Effector memory CD8-positive, alpha-beta T cell (primary cell): ENCODE measurements at places on chromosomes 6 and 20.

DNA sequence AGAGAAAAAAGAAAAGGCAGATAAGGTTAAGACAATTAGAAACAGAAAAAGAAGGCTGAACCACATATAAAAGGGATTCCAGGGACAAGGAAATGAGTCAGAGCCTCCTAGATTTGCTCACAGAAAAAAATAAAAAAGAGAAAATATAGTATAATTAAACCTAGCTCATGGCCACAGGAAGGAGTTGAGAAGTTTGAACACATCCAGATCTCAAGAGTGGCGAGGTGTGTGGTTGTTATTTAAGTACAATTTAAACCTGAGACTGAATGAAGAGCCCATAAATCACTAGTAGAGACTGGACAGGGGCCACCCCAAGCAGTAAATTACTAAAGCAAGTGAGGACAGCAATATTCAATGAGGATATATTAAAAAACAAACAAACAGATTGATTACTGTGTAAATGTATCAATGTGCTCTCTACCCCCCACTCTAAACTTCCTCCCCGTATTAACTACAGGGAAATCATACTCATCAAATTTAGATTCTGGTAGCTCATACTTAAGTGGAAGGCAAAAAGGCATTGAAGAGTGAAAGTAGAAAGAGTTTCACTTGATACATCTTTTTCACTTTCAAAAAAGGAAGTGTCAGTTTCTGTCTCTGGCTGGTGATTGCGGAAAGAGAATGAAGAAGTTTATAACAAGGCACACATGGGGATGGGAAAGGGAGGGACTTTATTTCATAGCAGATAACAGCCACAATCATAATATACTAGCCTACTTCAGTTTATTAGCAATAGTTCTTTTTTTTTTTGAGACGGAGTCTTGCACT, 49.3 kb upstream of the SCAF8 start:
- H3K36me3 ChIP-seq: no peaks in the 10 kb centered on the region
- H3K4me1 ChIP-seq: peaks cover 7% of the 10 kb centered on the region
- H3K27me3 ChIP-seq: no peaks in the 10 kb centered on the region
- peak overlapping the region; percentile 38 for H3K27ac ChIP-seq
- no peak for DNase-seq

- H3K27ac ChIP-seq: no peak overlapping the region
- H3K36me3 ChIP-seq: no peaks in the 10 kb centered on the region
- DNase-seq: no peak
- H3K4me3 ChIP-seq: no peak overlapping the region
- peaks cover 31% of the 10 kb centered on the region for H3K4me1 ChIP-seq
Observed at GRCh38 chr20:20691477-20692235, 20.8 kb downstream of the RALGAPA2 start.

- no peak overlapping the region for H3K4me3 ChIP-seq
- no peaks in the 10 kb centered on the region for H3K36me3 ChIP-seq
- no peak overlapping the region for H3K27ac ChIP-seq
- H3K27me3 ChIP-seq: no peaks in the 10 kb centered on the region
Observed at GRCh38 chr6:64084185-64084663, 448.6 kb downstream of the PHF3 start.

GRCh38 chr6:80227545-80228105, 121.2 kb downstream of the BCKDHB start:
- H3K4me3 ChIP-seq: no peak overlapping the region
- no peak for DNase-seq
- no peaks in the 10 kb centered on the region for H3K27me3 ChIP-seq
- no peaks in the 10 kb centered on the region for H3K4me1 ChIP-seq
- H3K36me3 ChIP-seq: no peaks in the 10 kb centered on the region
- H3K27ac ChIP-seq: no peak overlapping the region

GRCh38 chr6:95574811-95575210, 2.5 kb upstream of the MANEA start:
- no peak for DNase-seq
- peak overlapping the region; percentile 93 for H3K4me3 ChIP-seq
- H3K27ac ChIP-seq: peak overlapping the region; percentile 97
- H3K4me1 ChIP-seq: peaks cover 47% of the 10 kb centered on the region

- no peak overlapping the region for H3K27ac ChIP-seq
- H3K36me3 ChIP-seq: no peaks in the 10 kb centered on the region
- DNase-seq: no peak
- H3K4me1 ChIP-seq: no peaks in the 10 kb centered on the region
Observed at GRCh38 chr20:37330316-37330715, 15.6 kb upstream of the SRC start.

DNA sequence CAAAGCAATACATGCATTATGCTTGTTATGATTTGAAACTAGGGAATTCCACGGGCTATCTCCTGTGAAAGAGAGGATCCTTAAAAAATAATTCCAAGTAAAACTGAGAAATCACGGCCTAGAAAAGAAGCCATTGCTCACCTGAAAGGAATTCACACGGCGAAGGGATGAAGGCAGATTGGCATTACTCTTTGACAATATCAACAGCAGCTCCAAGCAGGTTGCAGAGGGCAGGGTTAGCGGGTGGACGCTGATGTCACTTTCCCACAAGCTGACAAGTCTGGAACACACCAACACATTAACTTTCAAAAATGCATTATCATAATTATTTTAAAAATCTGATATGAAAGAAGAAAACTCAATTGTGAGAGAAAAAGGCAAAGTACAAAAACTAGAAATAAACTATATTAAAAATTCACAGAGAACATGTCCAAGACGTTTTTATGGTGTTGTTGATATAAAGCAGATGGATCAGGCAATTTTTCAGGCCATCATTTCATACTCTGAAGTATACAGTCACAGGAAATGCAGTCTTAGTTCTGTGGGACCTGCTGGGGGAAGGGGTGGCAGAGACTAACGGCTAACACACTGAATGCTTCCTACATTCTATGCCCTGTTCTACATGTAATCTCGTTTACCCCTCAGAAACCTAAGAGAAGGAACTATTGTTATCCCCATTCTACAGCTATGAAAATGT, 108.3 kb downstream of the UBE3D start:
- DNase-seq: no peak
- H3K4me1 ChIP-seq: no peaks in the 10 kb centered on the region
- H3K27ac ChIP-seq: no peak overlapping the region
- H3K27me3 ChIP-seq: no peaks in the 10 kb centered on the region
- H3K4me3 ChIP-seq: no peak overlapping the region

- no peak for DNase-seq
- no peaks in the 10 kb centered on the region for H3K4me1 ChIP-seq
- no peak overlapping the region for H3K27ac ChIP-seq
- H3K27me3 ChIP-seq: no peaks in the 10 kb centered on the region
Observed at GRCh38 chr20:54772893-54773642, 297.7 kb downstream of the DOK5 start.

- no peaks in the 10 kb centered on the region for H3K4me1 ChIP-seq
- H3K36me3 ChIP-seq: no peaks in the 10 kb centered on the region
Observed at GRCh38 chr20:15854911-15855310, 718.3 kb downstream of the KIF16B start.

GRCh38 chr6:145948328-145948727, 15.8 kb downstream of the SHPRH start:
- no peak for DNase-seq
- no peak overlapping the region for H3K4me3 ChIP-seq
- H3K27me3 ChIP-seq: no peaks in the 10 kb centered on the region

DNA sequence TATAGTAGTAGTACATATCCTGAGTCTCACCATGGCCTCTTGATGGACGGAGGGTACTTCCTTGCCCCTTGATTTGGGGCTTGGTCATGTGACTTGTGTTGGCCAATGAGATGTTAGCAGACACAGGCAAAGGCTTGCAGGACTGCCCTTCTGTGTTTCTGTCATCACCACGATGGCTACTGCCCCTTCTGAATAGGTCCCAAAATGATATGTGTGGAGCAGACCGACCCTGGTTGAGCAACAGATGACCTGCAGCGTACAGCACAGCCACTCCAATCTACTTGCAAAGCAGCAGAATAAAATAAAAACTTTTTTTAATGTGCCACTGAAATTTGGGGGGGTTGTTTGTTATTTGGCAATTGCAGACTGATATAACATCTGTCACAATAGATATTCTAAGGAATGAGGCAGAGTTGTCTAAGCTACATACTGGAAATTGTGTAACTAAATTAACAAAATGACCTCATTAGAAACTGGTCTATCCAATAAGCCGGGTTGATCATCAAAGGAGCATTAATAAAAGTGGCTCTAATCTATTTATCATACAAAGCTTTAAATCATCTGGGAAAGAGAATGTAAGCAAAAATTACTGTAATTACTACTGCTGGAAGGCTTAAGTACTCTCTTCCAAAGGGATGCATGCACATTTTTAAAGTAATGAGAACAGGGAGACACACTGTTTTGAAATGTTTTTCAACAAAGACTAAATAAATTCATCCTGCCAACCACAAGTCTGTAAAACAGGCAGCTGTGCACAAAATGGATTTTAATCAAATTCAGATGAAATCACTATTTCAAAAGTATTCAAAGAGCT, 209.5 kb downstream of the KIF16B start:
- H3K4me3 ChIP-seq: no peak overlapping the region
- DNase-seq: no peak
- no peak overlapping the region for H3K27ac ChIP-seq

DNA sequence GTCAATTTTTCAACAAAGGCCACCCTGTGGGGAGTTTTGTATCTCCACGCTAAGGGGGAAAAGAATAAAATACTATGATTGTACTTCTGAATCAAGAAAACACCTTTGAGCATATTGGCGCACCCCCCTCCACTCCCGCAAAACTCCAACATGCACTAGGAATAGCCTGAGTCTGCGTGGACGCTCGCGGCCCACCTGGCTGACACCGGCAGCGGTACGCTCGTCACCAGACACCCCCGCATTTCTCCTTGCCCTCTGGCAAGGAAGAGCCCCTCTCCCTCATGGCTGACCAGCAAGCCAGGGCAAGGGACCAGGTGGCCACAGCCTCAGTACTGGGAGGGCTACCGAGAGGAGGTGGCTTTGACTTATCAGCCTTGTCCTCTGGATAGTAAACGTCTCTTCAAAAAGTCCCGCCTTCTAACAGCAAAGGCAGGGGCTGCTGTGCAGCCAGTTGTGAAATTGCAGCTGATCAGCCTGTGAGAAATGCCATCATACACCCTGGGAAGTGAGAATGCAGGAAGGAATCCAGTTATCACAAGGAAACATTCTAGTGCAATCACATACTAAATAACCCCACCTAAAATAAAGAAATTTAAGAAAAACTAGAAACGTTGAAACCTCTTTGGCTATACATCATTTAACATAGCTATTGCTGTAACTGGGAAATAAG, 84.2 kb downstream of the HUS1B start:
- no peak for DNase-seq
- H3K4me1 ChIP-seq: peaks cover 1% of the 10 kb centered on the region
- H3K27me3 ChIP-seq: no peaks in the 10 kb centered on the region
- no peak overlapping the region for H3K4me3 ChIP-seq

DNA sequence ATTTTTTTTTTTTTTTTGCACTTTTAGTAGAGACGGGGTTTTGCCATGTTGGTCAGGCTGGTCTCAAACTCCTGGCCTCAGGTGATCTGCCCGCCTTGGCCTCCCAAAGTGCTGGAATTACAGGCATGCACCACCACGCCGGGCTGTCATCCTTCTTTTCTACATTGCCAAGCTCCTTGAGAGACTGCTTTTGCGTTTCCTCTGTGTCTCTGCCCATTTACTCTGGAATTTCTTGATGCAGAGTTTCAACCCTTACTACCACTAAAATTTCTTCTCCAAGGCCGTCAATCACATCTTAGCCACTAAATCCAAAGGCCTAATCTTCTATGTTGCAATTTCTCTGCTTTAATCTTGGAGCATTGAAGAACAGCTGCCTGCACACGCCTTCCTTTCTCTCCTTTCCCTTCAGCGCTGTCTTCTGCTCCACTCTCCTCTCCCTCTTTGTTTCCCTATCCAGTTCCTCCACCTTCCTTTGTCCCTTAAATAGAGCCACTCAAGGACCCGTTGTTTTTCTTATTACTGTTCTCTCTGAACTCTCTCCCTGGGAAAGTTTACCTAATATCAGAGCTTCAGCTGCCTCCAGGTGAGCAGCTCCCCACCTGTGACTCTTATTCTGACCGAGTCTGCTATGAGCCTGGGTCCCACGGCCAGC, 98.8 kb downstream of the SLC35B3 start:
- no peak overlapping the region for H3K4me3 ChIP-seq
- H3K27me3 ChIP-seq: no peaks in the 10 kb centered on the region
- DNase-seq: no peak

DNA sequence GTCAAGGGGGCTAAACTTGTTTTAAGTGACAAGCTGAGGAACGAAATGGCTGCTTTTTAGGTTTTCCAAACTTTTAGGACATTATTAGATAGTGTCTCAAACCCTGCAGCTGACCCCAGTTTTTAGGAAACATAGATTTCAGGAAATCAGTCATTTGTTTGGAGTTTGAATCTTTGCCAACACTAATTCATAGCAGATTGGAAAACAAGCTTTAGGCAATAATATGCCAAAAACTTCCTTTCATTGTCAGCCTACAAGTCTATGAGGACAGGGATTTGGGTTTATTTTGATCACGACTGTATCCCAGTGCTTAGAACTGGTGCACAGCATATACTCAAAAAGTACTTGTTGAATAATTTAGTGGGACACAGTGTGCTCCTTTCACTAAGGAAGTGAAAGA, 123.2 kb downstream of the TINAG start:
- no peaks in the 10 kb centered on the region for H3K36me3 ChIP-seq
- no peaks in the 10 kb centered on the region for H3K27me3 ChIP-seq
- H3K4me1 ChIP-seq: no peaks in the 10 kb centered on the region
- H3K4me3 ChIP-seq: no peak overlapping the region
- DNase-seq: no peak

DNA sequence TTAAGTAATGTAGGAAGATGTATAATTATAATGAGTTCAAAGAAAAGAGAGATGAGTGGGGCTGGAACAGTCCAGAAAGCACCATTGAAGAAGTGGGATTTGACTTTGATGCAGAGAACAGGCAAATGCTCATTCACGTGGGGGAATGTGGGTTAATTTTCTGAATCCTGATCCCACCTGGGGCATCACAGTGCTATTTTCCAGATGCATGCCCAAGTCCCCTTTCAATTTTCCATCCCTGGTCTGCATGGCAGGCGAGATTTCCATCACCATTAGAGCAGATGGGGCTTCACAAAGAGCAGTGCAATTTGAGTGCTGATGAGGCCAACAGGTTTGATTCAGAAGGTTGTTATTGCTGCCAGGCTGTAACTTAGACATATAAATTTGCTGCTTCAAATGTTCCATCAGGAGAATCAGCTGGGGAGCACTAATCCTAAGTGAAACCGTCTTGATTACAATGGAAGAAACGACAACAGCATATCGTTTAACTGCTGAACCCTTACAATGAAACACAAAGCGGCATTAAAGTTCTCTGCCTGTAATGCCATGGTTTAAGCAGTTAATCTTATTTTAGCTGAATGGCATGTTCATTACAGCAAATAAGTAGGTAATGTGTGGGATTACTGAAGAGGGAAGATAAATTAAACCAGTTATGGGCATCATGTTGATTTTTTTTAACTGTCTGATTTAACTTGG, 45.2 kb downstream of the OSTM1 start:
- no peaks in the 10 kb centered on the region for H3K27me3 ChIP-seq
- H3K27ac ChIP-seq: peak overlapping the region; percentile 5
- H3K4me3 ChIP-seq: no peak overlapping the region
- no peak for DNase-seq
- peaks cover 6% of the 10 kb centered on the region for H3K36me3 ChIP-seq

GRCh38 chr6:2414885-2415547, 169.6 kb upstream of the GMDS start:
- H3K27me3 ChIP-seq: no peaks in the 10 kb centered on the region
- H3K27ac ChIP-seq: no peak overlapping the region
- no peak for DNase-seq
- H3K4me1 ChIP-seq: no peaks in the 10 kb centered on the region
- no peaks in the 10 kb centered on the region for H3K36me3 ChIP-seq

- no peak overlapping the region for H3K27ac ChIP-seq
- no peak overlapping the region for H3K4me3 ChIP-seq
- H3K36me3 ChIP-seq: no peaks in the 10 kb centered on the region
- DNase-seq: no peak
- H3K4me1 ChIP-seq: no peaks in the 10 kb centered on the region
Observed at GRCh38 chr6:149903938-149904611, 6.2 kb upstream of the RAET1E start.
